WERI-Rb-1 (cell line): ENCODE measurements at places on chromosomes 2 and 18.
A peak's percentile ranks its signal among the peaks of the same experiment; 100 is the strongest.

- peak; percentile 34 for DNase-seq
These were observed 1.1 kb downstream of the EMILIN1 start for GRCh38 chr2:27079233-27080139.

GRCh38 chr18:56992777-56993176, 154.1 kb upstream of the BOD1L2 start:
- DNase-seq = no peak

DNA sequence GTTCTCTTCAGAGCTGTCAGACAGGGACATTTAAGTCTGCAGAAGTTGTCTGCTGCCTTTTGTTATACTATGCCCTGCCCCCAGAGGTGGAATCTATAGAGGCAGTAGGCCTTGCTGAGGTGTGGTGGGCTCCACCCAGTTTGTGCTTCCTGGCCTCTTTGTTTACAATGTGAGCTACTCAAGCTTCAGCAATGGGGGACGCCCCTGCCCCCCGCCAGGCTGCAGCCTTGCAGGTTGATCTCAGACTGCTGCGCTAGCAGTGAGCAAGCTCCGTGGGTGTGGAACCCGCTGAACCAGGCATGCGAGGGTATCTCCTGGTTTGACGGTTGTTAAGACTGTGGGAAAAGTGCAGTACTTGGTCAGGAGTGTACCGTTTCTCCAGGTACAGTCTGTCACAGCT, 24.0 kb upstream of the PAIP2B start:
- no peak for DNase-seq

DNA sequence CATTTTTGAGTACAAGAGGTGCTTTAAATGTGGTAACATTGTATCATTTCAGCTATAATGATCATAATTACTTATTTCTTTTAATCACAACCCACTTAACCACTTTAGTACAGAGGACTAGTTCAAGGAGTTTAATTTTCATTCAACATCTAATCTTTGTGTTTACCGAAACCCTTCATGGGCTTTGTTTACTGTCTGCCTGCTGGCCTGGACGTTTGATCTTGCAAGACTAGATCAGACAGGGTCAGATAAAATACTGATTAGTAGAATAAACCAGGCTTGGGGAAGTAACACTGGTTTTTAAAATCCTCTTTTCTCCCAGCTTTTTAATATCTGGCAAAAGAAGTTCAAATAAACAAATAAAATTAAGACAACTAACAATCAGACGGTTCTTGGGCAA, 93.6 kb downstream of the SATB2 start:
- DNase-seq = no peak

DNA sequence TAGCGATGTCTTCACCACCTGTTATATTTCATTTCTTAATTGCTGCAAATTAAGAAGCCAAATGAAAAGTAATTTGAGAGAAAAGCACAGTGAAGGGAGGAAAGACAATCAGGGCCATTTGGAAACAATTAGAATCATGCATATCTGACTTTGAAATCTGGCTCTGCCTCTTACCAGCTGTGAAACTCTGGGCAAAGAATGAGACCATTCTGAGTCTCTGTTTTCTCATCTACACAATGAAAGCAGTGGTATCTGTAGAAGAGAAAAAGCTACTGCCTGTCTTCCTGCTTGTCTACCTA, 334.5 kb upstream of the CYRIA start:
- DNase-seq = no peak

DNA sequence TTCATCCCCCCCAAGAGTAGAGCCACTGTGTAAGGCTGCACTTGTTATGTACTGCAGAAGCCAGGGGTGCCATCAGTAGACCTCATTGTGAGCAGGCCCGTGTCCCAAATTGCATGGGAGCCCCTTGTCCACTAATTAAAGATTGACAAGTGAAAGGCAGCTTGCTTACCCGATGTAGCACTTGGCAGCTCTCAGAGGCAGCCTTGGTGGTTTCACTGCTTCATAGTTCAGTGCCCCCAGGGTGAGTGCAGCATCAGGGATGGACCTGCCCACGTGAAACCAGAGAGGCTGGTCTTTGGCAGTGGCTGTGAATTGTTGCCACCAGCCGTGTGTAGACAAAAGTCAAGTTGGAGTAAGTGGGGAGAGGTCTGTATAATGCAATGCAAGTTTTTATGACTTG, 13.3 kb downstream of the TUBB6 start:
- DNase-seq = no peak

DNA sequence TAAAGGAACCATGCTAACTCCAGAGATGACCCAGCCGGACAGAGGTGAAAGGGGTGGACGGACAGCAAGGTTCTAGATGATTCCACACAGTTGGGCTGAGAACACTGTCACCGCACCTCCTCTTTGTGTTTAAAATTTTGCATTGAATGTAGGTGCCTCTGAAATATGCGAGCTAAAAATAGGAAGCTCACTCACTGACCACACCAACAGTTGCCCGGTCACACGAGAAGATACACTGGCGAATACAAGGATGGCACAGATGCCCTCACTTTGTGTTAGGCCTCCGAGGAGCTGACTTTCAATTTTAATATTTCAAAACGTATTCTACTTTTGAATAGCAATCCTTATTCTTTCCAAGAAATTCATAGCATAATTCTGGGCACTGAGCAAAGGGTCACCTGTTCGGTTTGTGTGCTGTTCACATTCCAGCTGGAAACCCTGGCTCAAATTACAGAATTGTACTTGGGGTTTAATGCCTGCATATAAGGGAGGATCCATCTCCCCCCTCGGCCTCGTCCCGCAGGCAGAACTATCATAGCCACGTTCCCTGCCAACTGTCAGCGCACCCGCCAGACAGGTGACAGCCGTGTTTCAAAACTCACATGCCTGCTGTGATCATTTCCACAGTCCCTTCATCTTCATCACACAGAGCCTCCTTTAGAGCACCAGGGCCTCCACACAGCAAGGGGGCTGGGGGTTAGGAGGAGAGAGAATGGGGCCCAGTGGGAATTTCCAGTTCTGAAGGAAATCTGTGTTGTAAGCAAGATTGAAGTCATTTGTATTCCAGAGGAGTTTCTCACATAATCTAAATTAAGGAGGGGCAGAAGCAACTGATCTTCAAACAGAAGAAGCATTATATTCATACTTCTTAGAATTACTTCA, 48.2 kb downstream of the ADI1 start:
- DNase-seq = no peak

DNA sequence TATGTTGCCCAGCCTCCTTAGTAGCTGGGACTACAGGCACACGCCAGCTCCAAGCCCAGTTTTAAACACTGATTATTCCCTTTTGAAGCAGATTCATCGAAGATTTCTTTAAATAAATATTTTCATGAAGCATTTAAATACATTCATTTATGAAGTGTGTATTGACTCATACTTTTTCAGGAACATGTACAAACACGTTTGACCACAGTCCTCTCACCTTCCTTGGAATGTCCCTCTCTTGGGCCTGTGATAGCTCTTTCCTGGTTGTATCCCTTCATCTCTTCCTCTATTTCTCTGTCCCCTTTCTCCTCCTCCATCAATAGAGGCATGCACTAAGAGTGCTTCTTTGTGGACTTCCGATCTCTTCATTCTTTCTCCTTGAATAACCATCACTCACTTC, 2.5 kb downstream of the PSTPIP2 start:
- DNase-seq = no peak

DNA sequence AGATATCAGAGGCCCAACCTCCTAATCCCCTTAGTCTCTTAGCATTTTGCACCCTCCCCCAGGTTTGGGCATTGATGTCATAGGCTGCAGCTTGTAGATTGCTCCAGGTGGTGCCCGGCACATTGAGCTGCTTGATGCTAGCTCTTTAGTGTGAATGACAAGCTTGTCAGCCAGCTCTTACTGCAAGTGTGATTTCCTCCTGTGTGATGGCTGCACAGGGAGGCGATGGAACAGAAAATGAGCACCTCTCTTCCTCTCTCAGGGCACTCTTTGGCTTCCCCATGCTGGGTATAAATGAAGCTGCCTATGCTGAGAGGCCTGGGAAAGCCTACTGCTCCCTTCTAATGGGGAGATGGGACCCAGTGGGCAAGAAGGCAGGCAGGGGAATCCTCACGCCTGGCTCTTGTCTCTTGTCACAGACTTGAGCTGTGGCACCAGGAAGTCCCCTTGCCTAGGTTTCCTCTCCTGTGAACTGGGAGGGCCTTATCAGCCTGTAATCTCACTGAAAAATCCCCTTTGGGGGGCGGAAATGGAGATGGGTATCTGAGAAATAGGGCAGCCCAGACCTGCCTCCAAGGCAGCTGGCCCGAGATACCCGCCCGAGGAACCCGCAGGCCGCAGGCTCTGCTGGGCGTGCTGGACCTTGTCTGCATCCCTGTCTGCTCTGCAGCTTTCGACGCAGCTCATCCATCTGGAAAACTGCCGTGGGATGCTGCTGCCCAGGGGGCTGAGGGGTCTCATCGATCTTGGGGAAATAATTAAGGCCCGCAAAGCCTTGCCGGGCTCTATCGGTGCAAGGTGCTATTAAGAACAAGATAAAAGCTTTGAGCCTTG, 163.5 kb upstream of the CXCR4 start:
- peak; percentile 15 for DNase-seq
